Stimulated activated CD4-positive, alpha-beta T cell treated with anti-CD3 and anti-CD28 coated beads, Interleukin-2, amount 100 ng/mL, for 4 hours (primary cell): ENCODE measurements at places on chromosomes 1 and 21.

DNA sequence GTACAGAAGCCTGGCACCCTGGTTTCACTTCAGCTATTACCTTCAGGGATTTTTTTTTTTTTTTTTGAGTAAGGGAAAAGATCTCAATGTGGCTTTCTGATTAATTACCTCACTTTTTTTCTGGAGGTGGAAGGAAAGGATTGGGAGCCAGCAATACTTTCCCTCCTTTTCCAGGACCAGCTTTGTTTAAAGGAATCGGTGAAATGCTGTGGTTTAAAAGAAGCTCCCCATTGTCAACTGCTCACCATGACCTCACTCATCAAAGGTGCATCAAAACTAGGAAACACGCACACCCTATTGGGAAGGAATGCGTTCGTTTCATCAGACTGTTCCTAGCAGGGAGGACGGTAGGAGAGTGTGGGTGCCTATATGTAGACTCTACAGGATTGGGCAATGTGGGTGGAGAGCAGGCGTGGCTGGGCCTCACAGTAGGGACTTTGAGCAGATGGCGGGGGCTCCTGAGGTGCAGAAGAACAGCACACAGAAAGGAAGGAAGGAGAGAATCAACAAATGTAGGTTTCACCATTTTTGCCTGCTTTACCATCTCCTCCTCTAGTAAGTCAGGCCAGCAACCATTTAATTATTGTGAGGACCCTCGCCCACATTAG lies 13.0 kb downstream of the PHGDH start:
- DNase-seq: no peak

- DNase-seq: no peak
Measured at GRCh38 chr1:174988539-174988938, 11.2 kb upstream of the CACYBP start.

- DNase-seq: no peak
Measured at GRCh38 chr1:218468711-218469110, 123.6 kb downstream of the TGFB2 start.

GRCh38 chr1:228848406-228848805 lies 113.1 kb downstream of the RHOU start:
- DNase-seq: no peak

- no peak for DNase-seq
Measured at GRCh38 chr1:35539073-35539823, 18.0 kb downstream of the KIAA0319L start.

- DNase-seq: no peak
Measured at GRCh38 chr1:49251019-49251784, 474.5 kb upstream of the BEND5 start.

DNA sequence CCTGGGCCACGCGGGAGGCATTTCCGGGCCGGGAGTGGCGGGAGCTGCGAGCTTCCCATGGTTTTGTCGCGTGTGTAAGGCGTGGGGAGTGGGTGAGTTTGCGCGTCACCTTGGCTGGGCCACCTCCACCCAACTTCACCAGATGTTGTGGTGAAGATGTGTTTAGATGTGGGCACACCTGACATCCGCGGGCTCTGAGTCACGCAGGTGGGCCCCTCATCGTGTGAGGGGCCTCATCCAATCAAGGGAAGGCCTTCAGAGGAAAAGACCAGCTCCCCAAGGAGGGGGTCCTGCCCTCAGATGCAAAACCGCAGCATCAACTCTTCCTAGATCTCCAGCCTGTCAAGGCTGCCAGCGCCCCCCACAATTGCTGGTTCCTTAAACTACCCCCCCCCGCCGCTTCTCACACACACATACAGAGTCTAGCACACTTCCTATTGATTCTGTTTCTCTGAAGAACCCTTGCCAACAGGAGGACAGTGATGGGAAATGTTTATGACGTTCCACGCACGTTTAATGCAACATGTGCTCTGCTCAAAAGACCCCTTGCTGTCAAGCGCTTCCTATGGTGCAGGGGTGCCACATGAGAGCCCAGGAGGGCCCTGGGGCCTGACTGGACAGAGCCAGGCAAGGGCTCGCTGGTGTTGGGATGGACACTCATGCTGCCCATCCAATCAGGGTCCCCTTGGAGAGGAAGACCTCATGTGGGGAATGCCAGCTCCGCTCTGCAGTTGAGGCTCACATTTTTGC lies 11.9 kb downstream of the ACTRT2 start:
- DNase-seq: peak; percentile 49

GRCh38 chr1:168136709-168137514 lies at the start of gene GPR161:
Gene GPR161, minus strand, starts transcription at chr1:168136930. Its CDS starts 32,080 bp downstream, at chr1:168104850.
- no peak for DNase-seq

DNA sequence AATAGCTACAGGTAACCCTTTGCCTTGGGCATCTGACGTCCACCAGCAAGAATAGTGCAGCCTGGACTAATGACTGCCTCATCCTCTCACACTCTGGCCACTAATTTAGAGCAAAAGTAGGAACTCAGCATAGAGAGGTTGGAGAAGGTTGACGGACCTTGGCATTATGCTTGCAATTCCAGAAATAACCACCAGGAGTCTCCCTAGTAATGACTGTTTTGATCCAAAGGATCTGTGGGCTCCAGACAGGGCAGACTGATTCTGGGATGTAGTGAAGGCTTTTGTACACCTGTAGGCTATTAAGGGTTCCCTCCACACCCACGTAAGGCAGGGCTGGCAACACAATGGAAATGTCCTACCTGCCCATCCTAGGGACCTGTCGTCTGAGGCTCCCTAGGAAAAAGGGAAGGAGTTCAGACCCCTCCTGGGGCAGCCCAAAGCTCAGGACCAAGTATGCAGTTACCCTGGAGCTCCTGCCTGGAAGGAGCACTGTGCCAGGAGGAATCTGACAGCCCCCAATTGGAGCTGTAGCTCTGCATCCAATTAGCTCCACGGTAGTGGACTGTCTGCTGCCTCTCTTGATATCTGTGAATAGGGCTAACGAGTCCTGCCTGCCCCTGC lies 91.0 kb upstream of the TMEM51 start:
- DNase-seq: no peak

- no peak for DNase-seq
Measured at GRCh38 chr1:114274621-114275317, 121.1 kb upstream of the SYT6 start.

GRCh38 chr1:157043685-157044084 lies 1.9 kb downstream of the ARHGEF11 start:
- no peak for DNase-seq

DNA sequence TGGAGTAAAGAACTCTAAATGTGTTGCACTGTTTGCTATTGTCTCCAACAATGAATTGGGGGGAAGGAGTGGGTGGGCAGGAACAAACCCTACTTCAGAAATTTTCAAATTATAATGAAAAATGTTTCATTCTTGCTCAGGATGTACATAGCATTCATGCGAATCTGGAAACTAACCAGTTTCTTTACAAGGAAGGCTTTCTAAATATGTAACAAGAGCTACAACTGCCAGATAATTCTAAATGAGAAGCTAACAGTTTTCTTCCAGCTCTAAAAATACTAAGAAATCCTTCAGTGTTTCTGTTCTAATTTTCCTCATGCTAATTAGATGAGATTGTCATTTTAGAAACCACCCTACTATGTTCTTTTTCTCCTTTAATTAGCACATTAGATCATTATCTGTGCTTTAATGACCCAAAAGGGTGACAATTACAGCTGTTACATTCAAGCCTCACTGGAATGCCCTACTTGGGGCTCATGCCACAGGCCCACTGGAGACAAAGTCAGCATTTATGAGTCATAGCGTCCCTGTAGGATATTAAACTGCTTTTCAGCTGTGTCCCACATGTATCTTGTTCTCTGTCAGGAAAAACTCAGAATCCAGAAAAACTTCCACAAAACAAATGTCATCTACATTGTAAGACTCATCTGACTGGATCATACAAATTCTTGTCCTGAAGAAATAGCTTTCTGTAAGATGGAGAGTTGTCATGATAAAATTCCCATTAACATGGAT lies 804.6 kb upstream of the CXADR start:
- DNase-seq: no peak

- DNase-seq: no peak
Measured at GRCh38 chr1:161159913-161160243, 578 bp downstream of the USP21 start.

DNA sequence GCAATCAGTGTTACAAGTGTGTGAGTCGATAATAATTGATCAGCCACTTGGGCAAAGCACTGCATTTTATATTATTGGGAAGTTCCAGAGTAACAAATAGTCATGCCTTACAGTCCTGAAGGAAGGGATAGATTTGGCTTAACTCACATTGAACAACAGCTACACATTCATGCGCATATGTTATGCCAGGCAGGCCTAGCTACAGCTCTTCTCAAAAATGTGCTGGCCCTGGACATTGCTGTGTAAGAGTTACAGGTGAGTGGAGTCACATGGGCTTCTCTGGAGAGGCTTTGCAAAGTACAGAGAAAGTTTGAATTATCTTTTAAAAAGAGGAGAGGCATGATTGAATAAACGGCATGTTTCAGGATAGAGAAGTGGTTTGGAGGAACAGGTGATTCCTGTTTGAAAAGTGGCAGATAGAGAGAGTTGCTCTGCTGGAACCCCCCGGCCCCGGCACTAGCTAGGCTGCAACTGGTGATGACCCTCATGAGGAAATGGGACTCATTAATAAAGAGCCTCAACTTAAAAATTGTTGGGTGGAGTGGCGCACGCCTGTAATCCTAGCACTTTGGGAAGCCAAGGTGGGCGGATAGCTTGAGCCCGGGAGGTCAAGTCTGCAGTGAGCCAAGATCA lies 200.6 kb downstream of the CRB1 start:
- DNase-seq: no peak

DNA sequence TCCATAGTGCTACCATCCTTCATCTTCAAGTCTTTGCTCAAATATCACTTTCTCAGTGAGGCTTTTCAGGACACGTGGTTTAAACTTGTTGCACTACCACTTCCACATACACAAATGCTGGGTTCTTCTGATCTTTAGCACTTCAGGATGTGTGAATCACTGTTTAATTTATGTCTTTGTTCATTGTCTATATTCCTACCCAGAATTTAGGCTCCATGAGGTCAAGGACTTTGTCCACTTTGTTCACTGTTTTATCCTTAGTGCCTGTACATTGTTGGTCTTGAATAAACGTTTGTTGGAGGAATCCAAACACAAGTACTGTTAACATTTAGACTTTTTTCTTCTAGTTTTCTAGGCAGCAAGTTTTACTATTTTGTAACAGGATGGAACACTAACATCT lies 42.6 kb upstream of the RALGPS2 start:
- DNase-seq: no peak

- DNase-seq: no peak
Measured at GRCh38 chr1:15426492-15427279, 11.6 kb upstream of the CTRC start.

- no peak for DNase-seq
Measured at GRCh38 chr1:148264374-148265276, 112.5 kb upstream of the NBPF11 start.

DNA sequence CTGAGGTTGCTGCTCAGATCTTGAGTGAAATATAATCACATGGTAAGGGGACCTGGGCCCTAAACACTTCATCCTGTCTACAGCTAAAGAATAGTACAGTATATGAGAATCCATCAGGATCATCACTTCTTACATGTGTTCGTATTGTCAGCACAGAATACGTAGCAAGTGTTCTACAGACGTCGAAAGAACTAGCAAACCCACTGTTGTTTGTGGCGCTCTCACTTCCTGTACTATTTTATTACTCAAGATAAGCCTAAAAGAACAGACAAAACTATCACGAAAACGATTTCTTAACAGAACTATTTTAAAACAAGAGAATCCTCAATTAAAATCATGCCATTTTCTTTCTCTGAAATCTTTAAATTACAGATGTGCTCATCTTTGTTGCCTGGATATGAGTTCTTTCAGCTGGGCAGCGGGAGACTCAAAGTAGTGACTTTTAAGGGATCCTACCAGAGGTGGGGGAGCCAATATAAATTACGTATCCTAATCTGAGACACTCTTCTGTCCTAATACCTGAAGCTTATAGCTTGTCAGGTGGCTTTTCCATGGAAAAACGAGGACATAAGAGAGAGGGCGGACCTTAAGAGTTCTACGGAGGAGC lies 724 bp downstream of the ST7L start:
- no peak for DNase-seq

DNA sequence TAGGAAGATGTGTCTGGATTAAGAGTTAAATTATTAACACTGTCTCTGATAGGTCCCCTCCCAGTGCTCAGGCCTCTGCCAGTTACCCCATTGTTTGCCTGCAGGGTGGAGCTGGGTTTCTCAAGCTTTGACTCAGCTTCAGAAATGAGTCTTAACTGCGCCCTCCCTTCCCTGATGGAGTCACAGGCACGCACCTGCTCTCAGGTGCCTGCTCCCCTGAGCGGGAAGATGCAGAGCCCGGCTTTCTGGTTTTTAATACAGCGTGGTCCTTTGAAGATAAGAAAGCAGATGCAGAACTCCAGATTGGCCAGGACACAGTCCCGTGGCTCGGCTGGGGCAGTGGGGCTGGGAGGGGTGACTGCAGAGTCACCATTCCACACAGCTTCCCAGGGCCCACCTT lies 3.2 kb upstream of the SPRR4 start:
- no peak for DNase-seq

GRCh38 chr1:184143449-184143848 lies 91.9 kb downstream of the TSEN15 start:
- DNase-seq: no peak

GRCh38 chr1:183562701-183563100 lies 27.6 kb downstream of the NCF2 start:
- no peak for DNase-seq

- DNase-seq: no peak
Measured at GRCh38 chr1:8352471-8352845, 34.5 kb downstream of the SLC45A1 start.

GRCh38 chr1:235102993-235103411 lies 25.6 kb downstream of the TOMM20 start:
- no peak for DNase-seq

- no peak for DNase-seq
Measured at GRCh38 chr1:167981933-167982332, 45.1 kb upstream of the MPC2 start.

- no peak for DNase-seq
Measured at GRCh38 chr1:64171797-64172281, 31.6 kb upstream of the UBE2U start.

DNA sequence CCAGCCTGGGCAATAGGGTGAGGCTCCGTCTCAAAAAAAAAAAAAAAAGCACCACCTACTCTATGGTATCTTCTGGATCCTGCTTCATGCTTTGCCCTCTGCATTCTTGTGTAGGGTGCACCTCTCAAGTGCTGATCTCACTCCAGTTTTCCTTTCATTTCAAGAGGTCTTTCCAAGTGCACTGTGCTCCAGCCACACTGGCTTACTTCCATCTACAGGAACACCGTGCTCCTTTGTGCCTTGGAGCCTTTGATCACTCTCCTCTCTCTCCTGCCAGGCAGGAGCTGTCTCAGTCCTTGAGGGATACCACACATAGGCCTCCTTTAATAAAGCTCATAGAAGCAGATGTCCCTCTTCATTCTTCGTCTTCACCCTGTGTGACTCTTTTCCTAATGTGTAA lies 55.4 kb upstream of the GREM2 start:
- DNase-seq: no peak

- DNase-seq: no peak
Measured at GRCh38 chr1:31434979-31435378, 22.0 kb downstream of the SERINC2 start.
